Activated CD8-positive, alpha-beta memory T cell treated with anti-CD3 and anti-CD28 coated beads for 4 hours (primary cell): ENCODE measurements at places on chromosomes 5 and 9.

DNA sequence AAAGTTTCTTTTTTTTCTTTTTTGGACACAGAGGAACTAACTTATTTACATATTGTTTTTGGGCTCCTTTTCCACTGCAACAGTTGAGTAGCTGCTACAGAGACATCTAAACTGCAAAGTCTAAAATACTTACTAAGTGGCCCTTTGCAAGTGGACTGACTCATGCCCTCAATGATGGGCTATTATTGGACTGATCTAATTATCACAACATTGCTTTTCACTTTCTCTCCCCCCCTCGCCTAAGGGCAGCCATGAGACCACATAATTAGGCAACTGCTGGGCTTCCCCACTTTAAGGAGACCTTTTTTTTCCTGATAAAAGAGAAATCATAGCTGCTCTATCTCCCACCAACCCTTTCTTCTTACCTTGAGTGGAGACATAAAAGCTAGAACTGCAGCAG lies 47.0 kb downstream of the PLK2 start:
- no peak for DNase-seq

GRCh38 chr5:124747791-124748686 lies 1.6 kb upstream of the ZNF608 start:
- DNase-seq: no peak

- DNase-seq: no peak
Observed at GRCh38 chr5:141479776-141480175, 4.0 kb downstream of the PCDHGC3 start.

DNA sequence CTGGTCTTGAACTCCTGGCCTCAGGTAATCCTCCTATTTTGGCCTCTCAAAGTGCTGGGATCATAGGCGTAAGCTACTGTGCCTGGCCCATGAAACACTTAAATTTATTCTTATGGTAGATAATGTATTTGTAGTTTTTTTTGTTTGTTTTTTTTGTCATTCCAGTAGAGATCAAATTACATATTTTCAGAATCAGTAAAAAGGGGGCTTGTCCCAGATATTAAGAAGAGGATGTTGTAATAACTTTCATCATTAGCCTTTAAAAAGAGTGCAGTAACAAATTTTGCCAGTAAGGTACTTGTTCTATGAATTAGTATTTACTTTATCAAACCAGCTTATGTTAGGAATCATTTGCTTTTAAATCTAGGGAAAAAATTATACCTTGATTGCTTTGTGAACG lies 42.6 kb downstream of the GAPVD1 start:
- no peak for DNase-seq

DNA sequence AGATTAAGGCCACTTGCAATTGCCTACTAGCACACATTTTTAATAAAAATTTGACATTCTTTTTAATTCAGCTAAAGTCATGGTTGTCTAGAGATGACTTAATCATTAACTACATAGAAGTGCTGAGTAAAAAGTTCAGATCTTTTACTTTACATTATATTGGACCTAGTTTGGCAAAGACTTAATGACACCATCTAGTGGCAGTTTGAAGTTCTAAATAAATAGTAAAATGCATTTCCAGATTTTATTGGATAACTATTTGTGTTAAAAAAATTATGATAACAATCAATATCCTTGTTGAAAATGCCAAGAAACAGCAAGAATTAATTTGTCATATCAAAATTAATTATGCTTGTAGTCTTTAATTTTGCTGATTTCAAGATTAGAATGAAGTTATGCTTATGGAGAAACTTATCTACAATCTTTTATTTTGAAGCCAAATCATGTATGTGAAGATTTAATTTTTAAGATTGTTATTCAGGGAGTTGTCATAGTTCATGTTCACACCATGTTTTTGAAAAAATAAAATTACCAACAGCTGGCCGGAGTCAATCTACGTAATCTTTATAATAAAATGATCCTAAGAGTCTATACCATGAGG lies 69.6 kb upstream of the PJA2 start:
- no peak for DNase-seq

DNA sequence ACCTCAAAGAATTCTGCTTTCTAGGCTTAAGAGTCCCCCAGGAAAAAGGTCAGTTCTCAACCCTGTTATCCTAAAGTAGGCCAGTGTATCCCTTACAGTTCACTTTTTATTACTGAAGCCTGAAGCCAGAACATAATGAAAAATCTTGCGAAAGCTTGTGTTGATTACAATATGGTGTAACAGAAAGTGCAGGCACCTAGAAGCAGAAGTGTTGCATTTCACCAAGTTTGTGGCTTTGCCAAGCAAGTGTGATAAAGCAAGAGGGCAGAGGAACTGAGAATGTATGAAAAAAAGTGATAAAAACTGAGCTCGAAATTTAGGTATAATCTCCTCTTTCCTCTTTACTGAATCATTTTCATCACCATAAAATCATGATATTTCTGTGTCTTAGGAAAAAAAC lies 26.2 kb downstream of the AGTPBP1 start:
- no peak for DNase-seq

GRCh38 chr9:136860933-136861873 lies 4.9 kb downstream of the EDF1 start:
- no peak for DNase-seq

DNA sequence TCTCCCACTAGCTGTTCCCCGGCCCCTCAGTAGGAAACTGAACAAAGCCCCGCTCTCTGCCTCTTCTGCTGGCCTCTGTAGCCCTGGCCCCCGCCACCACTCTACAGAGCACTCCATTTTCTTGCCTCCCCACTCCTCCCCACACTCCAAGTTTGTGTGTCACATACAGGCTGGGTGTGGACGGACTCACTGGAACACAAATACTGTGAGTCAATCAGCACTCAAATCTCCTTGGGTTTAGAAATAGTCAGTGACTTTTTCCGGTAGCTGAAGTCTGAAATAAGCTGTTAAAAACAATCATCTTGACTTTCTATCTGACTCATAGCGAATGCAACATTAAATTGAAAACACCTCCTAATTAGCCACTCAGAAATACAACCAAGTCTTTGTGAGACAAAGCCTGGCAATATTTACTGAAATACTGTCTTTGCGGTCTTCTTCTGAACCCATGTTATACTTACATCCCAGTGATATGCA lies 122.5 kb downstream of the LHFPL2 start:
- DNase-seq: no peak

DNA sequence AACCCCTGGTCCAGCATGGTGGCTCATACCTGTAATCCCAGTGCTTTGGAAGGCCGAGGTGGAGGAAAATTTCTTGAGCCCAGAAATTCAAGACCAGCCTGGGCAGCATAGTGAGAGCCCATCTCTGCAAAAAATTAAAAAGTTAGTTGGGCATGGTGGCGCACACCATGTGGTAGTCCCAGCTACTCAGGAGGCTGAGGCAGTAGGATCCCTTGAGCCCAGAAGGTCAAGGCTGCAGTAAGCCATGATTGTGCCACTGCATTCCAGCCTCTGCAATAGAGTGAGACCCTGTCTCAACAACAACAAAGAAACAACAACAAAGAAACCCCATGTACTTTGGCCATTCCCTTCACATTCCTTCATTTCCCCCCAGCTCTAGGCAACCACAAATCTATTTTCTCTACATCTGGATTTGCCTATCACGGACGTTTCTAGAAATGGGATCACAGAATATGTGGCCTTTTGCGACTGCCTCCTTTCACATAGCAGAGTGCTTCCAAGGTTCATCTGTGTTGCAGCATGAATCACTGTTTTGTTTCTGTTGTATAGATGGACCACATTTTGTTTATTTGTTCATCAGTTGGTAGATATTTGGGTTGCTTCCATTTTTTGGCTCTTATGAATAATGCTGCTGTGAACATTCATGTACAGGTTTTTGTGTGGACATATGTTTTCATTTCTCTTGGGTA lies 17.9 kb downstream of the MIGA2 start:
- no peak for DNase-seq

- no peak for DNase-seq
Observed at GRCh38 chr9:69594180-69594579, 78.0 kb downstream of the APBA1 start.
